ENCODE measurements at places on chromosomes 16 and 17.

GRCh38 chr16:64445649-64446048 is 676.2 kb downstream of the CDH11 start:
- no peak for DNase-seq

DNA sequence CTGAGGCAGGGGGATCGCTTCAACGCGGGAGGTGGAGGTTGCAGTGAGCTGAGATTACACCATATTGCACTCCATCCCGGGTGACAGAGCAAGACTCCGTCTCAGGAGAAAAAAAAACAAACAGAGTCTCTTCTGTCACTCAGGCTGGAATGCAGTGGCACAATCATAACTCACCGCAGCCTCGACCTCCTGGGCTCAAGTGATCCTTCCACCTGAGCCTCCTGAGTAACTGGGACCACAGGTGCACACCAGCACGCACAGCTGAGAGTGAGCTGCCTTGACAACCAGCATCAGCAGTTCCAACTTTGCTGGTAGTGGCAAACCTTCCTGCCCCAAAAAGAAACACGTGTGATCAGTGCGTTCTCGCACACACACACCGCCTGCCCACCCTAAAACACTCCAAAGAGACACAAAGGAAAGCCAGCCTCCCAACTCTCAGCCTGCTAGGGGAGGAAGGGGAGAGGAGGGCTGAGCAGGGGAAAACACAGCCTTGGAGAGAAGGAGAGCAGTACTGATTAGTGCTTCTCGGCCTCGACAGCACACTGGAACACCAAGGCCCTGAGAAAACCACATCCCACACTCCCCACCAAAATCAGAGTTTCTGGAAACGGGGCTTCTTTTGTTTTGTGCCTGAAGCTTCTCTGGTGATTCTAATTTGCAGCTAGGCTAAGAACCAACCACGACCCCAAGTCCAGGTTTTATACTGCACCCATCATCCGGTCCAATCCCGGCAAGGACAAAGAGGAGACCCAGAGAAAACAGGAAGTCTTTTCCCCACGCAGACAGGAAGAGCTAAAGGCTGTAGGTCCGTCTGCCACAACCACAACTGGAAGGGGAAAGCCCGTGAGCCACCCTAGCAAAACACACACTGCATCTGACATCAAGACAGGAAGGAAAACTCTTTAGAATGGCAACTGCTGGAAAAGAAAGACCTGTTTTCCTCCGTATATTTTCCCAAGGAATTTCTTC is 28.8 kb downstream of the ZCCHC14 start:
- peak; percentile 60 for DNase-seq

DNA sequence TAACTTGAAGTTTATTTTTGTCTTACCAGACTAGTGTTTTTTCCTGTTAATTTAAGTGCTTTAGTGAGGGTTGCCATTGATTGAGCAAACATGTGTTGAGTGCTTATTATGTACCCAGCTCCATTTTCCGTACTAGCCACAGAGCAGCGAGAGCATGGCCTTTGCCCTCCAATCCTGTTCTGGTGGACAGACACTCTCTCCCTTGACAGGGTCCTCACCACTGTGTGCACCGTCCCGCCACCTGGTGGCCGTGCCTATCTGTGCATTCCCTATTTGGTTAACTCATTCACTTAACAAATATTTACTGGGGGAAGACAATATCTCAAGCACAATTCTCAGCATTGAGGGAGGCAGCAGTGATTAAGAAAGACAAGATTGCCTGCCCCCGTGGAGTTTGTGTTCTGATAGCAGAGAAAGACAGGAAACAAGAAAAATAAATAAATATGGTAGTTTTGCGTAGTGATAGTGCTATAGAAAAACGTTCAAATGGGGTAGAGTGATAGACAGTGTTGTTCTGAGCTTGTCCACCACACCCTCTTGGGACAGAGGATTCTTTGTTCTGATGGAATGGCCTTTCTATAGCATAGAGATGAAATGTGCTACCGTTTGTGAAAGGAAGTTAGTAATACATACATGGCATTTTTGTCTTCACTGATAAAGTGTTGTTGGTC is 13.0 kb downstream of the CDH13 start:
- peak; percentile 55 for DNase-seq

DNA sequence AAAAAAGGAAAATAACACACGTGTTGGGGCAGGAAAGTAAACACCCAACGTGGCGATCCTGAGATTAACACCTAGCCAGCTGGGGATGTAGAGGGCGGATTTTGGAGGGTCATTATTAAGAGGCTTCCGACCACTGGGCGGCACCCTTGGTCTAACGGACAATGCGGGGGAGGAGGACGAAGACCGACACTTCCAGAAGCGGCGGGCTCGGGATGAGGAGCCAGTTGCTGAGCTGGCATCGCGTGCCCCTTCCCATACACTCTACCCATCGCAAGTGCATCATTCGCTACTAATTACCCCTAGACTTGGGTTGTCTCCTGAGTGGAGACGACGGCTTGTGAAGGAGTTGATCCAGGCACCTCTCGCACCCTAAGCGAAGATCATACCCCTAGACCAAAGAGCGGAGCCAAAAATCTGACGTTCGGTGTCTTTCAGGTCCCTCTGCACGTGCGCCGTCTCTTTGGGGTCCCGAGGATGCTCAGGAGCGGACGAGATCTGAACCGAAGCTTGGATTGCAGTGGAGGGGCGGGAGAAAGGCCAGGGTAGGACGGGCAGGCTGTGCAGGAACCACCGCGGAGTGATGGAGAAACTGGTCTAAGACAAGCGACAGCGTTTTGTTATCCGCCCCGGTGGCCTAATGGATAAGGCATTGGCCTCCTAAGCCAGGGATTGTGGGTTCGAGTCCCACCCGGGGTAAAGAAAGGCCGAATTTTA is 17.6 kb downstream of the ZNF213 start:
- DNase-seq: peak; percentile 95

DNA sequence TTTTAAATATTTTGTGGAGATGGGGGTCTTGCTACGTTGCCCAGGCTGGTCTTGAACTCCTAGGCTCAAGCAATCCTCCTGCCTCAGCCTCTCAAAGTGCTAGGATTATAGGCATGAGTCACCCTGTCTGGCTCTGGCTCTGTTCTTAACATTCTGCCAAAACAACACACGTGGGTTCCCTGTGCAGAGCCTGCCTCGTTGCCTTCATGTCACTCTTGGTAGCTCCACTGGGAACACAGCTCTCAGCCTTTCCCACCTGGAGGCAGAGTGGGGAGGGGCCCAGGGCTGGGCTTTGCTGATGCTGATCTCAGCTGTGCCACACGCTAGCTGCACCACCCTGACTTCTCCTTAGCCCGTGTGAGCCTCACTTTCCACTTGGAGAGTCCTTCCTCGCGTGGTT is 19.3 kb downstream of the CRISPLD2 start:
- DNase-seq: peak; percentile 78

GRCh38 chr17:40912486-40913210 is 24.8 kb downstream of the KRT23 start:
- DNase-seq: no peak

DNA sequence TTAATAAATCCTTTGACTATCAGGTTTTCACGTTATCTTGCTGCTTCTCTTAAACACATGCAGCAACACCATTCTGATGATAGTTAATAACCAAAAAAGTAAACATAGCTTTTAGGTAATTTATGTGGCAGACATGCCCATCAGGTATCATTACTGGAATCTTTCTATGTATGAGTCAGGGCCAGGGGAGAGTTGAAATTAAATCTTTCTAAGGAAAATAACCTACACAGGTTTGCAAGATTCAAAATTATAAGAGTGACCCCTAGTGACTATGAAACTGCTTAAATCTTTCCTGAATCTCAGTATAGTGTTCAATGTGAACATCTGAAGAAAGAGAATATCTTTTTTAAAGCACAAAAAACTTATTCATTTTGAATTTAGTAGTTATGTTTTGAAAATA is 666.6 kb downstream of the CDH11 start:
- DNase-seq: peak; percentile 73

- no peak for DNase-seq
These were observed 1.5 kb upstream of the OVCA2 start for GRCh38 chr17:2040219-2040827.

DNA sequence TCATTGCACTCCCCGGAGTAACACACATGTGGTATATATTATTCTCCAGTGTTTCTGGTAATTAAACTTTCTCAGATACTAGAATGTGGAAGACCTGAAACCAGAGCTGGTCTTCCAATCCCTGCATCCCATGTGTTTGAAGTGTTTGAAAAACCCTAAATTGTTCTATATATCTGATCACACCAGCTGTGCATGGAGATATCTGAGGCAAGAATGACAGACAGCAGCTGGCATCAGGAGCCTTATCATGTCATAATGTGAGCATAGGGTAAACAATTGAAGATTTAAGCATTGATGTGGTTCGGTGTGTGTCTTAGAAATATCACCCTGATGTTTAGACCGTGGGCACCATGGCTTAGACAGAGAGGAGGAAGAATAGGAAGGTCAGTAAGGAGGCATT is 251.0 kb downstream of the CDH11 start:
- no peak for DNase-seq

- no peak for DNase-seq
These were observed 9.9 kb downstream of the ACSM3 start for GRCh38 chr16:20773679-20774078.

All from fibroblast of upper back skin (primary cell).